Naive thymus-derived CD8-positive, alpha-beta T cell (primary cell): ENCODE measurements at places on chromosomes 12 and 14. TPM values are rescaled to one million over a fixed set of nuclear protein-coding genes. Genes with fewer than 3 reads are reported as not detected.

The ADAM20 gene
- total RNA-seq, result 0.88 TPM

The GLS2 gene
- 10.9 TPM for total RNA-seq

The SLC25A47 gene
- total RNA-seq, result not detected

The DLGAP5 gene
- total RNA-seq, result not detected

The GYS2 gene
- 0.31 TPM for total RNA-seq

The LRTM2 gene
- not detected for total RNA-seq
